ENCODE measurements at places on chromosomes 4 and X. TPM values are rescaled to one million over a fixed set of nuclear protein-coding genes. Genes with fewer than 3 reads are reported as not detected.

SLC6A14 gene
- total RNA-seq, result not detected

BEX1 gene
- 6.2 TPM for total RNA-seq

CTSO gene
- 9.2 TPM for total RNA-seq

TMPRSS11A gene
- total RNA-seq, result not detected

GAGE1 gene
- not detected for total RNA-seq

GLOD5 gene
- total RNA-seq, result not detected

PHEX gene
- 0.45 TPM for total RNA-seq

PRICKLE3 gene
- 6.6 TPM for total RNA-seq

BANK1 gene
- 0.15 TPM for total RNA-seq

GPR119 gene
- not detected for total RNA-seq

UGT2B10 gene
- not detected for total RNA-seq

NWD2 gene
- not detected for total RNA-seq

NMU gene
- 3.5 TPM for total RNA-seq

CRLF2 gene
- not detected for total RNA-seq

OGT gene
- 33.6 TPM for total RNA-seq

UNC5C gene
- 2.9 TPM for total RNA-seq
